ENCODE measurements at places on chromosomes 3 and 15. TPM values are rescaled to one million over a fixed set of nuclear protein-coding genes. Genes with fewer than 3 reads are reported as not detected.

The THSD4 gene
- 13.5 TPM for total RNA-seq

The GOLGA8O gene
- not detected for total RNA-seq

The GAP43 gene
- 0.28 TPM for total RNA-seq

The ITPKA gene
- 0.11 TPM for total RNA-seq

The SOX14 gene
- not detected for total RNA-seq

The SPRED1 gene
- total RNA-seq: 20.4 TPM

The TMEM42 gene
- 24.0 TPM for total RNA-seq

DNA sequence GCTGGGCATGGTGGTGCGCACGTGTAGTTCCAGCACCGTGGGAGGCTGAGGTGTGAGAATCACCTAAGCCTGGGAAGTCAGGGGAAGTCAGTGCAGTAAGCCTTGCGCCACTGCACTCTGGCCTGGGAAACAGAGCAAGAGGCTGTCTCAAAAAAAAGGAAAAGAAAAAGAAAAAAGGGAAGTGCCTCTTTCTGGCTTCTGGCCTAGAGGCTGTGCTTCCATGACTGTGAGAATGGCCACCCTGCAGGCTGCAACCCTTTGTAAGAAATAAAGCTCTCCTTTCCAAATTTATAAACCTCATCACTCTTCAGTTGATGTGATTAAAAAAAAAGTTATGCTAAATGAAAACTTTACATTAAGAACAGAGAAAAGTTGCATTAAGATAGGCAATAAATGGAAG lies 774.3 kb downstream of the TUSC7 start:
- H3K4me1 ChIP-seq: no peaks in the 10 kb centered on the region
- no peaks in the 10 kb centered on the region for H3K36me3 ChIP-seq
- H3K27me3 ChIP-seq: no peaks in the 10 kb centered on the region
- no peak for DNase-seq
- H3K27ac ChIP-seq: no peak overlapping the region
- no peak overlapping the region for H3K4me3 ChIP-seq

DNA sequence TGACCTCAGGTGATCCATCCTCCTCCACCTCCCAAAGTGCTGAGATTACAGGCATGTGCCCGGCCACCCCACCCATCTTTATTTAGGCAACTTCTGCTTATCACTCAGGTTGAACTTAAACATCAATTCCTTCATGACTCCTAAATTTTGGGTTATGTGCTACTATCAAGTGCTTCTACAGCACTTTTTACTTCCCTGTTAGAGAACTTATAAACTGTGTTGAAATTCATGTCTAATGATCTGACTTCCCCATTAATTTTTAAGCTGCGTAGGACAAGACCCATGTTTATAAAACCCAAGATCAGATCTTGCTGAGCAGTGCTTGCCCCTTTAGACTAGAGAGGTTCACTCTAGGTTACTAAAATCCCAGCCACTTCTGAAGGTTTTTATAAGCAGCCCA lies 266.2 kb upstream of the TPRG1 start:
- H3K4me3 ChIP-seq: no peak overlapping the region
- no peaks in the 10 kb centered on the region for H3K36me3 ChIP-seq
- H3K4me1 ChIP-seq: peaks cover 2% of the 10 kb centered on the region
- H3K27me3 ChIP-seq: no peaks in the 10 kb centered on the region
- no peak overlapping the region for H3K27ac ChIP-seq

GRCh38 chr3:46221938-46222337 lies 13.8 kb upstream of the CCR1 start:
- H3K27me3 ChIP-seq: no peaks in the 10 kb centered on the region
- H3K36me3 ChIP-seq: no peaks in the 10 kb centered on the region
- no peaks in the 10 kb centered on the region for H3K4me1 ChIP-seq
- no peak for DNase-seq
- H3K27ac ChIP-seq: no peak overlapping the region

- H3K36me3 ChIP-seq: no peaks in the 10 kb centered on the region
- H3K27me3 ChIP-seq: no peaks in the 10 kb centered on the region
- no peaks in the 10 kb centered on the region for H3K4me1 ChIP-seq
Observed at GRCh38 chr3:15405448-15406050, 21.8 kb downstream of the METTL6 start.

DNA sequence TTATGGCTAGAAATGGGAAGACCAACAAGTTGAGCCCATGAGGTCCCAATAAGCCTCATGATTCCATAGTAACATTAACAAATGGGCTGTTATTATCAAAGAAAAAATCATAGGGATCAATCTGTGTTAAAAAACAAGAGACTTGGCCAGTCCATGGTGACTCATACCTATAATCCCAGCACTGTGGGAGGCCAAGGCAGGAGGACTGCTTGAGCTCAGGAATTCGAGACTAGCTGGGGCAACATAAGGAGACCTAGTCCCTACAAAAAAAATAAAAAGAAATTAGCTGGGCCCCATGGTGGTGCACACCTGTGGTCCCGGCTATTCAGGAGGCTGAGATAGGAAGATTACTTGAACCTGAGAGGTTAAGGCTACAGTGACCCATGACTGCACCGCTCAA lies 124.8 kb downstream of the DMXL2 start:
- no peak overlapping the region for H3K27ac ChIP-seq
- H3K36me3 ChIP-seq: no peaks in the 10 kb centered on the region
- no peaks in the 10 kb centered on the region for H3K4me1 ChIP-seq
- no peak for DNase-seq

DNA sequence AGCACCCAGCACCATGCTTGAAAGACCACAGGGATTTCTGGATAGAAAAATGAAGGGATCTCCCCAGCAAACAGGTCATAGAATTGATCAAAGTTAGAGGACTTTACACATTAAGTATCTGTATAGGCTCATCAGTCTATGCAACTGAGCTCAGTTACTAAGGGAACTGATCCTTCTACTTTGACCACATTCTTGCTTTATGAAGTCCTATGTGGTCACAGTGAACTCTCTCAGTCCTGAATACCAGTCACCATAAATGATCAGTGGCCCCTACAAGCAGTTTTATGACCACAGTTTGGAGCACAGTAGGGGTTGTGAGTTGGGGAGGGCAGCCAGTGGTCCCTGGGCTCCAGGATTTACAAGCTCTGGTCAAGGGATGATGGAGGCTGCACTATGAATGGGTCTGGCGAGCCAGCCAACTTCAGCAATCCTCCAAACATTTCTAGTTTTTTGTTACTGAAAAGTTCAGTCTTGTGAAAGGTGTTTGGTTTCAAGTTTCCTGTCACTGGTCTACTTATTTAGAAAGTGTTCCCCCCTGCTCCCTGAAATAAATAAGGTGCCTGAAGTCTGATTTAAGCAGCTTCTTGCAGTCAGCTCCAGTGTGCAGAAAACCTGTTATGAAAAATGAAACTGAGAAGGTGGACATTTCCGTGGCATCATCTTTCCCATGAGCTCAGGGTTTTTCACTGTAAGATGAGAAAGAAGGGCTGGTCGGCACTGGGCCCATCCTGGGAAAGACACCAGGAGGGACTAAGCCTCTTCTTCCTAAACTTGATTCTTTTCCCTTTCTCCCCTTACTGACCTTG lies 75.5 kb downstream of the DAPK2 start:
- DNase-seq: no peak
- H3K27ac ChIP-seq: no peak overlapping the region
- no peak overlapping the region for H3K4me3 ChIP-seq
- H3K4me1 ChIP-seq: no peaks in the 10 kb centered on the region
- no peaks in the 10 kb centered on the region for H3K27me3 ChIP-seq

DNA sequence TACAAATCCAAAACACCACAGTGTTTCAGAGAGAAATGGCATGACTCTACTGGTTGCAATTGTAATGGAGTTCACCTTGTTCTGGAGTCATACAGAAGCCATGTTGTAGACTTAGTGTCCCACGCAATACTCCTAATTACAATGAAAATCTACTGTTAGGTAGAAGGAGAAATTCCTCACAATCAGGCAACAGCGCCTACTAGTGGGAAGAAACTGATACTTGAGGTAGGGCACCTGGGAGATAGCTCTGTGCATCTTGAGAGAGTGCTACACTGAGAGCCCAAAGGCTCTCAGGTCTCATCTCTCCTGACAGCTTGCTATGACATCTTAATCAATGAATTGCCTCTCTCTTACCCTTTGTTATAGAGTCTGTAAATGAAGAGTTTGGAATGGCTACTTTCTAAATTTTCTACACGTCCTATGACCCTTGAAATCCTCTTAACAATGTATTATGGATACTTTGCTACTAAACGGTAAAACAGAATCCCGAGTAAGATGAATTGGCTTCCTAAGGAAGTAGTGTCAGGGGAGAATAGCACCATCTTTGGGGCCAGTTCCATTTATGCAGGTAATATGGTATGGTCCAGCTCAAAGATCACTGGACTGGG lies 422.7 kb upstream of the TPRG1 start:
- DNase-seq: no peak
- H3K27ac ChIP-seq: no peak overlapping the region
- no peak overlapping the region for H3K4me3 ChIP-seq

- no peaks in the 10 kb centered on the region for H3K4me1 ChIP-seq
- H3K4me3 ChIP-seq: no peak overlapping the region
- H3K27me3 ChIP-seq: no peaks in the 10 kb centered on the region
- H3K36me3 ChIP-seq: no peaks in the 10 kb centered on the region
- no peak for DNase-seq
Observed at GRCh38 chr3:132386259-132386658, 31.0 kb upstream of the DNAJC13 start.

GRCh38 chr3:18024715-18025114 lies 282.3 kb upstream of the TBC1D5 start:
- no peak for DNase-seq
- no peak overlapping the region for H3K27ac ChIP-seq
- H3K4me3 ChIP-seq: no peak overlapping the region
- H3K36me3 ChIP-seq: no peaks in the 10 kb centered on the region
- H3K27me3 ChIP-seq: no peaks in the 10 kb centered on the region

GRCh38 chr3:194274424-194275085 lies 76.6 kb downstream of the CPN2 start:
- H3K4me1 ChIP-seq: peaks cover 41% of the 10 kb centered on the region
- no peak overlapping the region for H3K27ac ChIP-seq
- H3K4me3 ChIP-seq: no peak overlapping the region
- no peak for DNase-seq
- H3K27me3 ChIP-seq: no peaks in the 10 kb centered on the region
- H3K36me3 ChIP-seq: no peaks in the 10 kb centered on the region

DNA sequence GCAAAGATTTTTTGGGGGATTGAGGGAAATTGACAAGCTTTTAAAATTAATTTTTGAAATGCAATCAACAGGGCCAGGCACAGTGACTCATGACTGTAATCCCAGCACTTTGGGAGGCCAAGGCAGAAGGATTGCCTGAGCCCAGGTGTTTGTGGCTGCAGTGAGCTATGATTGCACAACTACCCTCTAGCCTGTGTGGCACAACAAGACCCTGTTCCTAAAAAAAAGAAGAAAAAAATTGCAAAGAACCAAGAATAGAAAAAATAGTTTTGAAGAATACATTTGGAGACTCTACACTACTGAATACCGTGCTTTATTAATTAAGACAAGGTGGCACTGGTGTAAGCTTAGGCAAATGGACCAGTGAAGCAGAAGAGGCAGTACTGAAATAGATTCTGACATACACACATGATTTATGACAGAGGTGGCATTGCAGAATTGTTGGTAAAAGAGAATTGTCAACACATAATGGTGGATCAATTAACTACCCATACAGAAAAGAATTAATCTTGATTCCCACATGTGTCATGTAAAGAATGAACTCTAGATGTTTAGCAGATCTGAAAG lies 443.3 kb upstream of the ATP11B start:
- H3K4me1 ChIP-seq: no peaks in the 10 kb centered on the region
- no peak overlapping the region for H3K27ac ChIP-seq
- no peak for DNase-seq
- no peaks in the 10 kb centered on the region for H3K36me3 ChIP-seq
- no peaks in the 10 kb centered on the region for H3K27me3 ChIP-seq

- DNase-seq: no peak
- H3K4me1 ChIP-seq: no peaks in the 10 kb centered on the region
- H3K27me3 ChIP-seq: peaks cover 6% of the 10 kb centered on the region
Observed at GRCh38 chr3:181721046-181721875, 9.5 kb downstream of the SOX2 start.

DNA sequence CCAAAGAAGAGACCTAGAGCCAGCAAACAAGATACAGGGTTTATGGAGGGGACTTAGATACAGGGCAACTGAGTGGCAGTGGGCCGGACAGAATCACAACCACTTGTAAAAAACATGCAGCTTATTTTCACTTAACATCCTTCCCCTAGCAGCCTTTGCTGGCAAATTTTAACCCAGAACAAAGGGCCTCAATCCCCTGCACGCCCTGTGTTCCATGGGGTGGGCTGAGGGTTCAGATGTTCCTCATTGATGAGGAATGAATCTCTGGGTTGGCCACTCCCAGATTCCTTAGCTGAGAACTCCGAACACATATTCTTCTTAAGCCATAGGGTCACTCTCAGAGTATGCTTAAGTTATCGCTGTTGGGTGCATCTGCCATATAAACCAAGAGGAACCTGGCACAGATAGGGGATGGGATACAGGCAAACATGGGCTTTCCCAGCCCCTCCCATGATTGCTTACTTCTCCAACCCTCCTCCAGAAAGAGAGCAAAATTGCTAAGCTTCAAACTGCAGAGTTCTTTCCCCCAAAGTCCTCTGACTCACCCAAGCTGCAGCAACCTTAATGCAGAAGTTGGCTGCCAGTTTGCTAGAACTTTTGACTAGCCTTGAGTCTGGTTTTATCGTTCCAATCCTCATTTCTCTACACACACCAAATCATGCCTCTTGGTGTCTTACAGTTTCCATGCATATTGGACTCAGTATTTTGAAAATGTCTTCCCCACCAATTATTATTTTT lies 146.9 kb downstream of the CD47 start:
- no peak for DNase-seq
- H3K27ac ChIP-seq: no peak overlapping the region
- H3K27me3 ChIP-seq: no peaks in the 10 kb centered on the region
- H3K36me3 ChIP-seq: no peaks in the 10 kb centered on the region
- H3K4me3 ChIP-seq: no peak overlapping the region

DNA sequence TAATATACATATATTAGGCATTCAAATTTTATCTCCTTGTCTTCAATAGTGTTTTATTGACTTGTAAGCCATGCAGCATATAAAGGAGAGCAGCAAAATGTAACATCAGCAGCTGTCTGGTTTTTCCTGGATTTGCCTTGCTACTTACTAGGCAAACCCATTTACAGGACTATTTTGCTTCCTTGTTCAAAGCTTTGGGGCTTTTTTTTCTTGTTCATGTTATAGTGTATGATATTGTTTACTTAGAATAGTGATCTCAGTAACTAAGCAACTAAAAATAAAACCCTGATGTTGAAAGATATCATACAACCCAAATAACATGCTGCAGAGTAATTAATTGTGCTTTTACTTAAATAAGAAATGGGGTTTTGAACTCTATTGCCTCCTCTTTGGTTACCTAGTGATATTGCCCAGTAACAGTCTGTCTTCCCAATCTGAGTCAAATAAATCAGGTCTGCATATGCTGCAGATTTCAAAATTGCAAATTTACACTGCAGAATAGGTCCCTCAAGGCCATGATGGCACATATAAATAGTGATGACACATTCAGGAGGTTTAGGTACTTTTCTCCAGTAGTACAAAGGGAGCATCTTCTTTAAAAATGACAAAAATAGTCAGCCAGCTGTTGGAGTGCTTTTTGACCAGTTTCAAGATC lies 578.1 kb upstream of the NECTIN3 start:
- no peaks in the 10 kb centered on the region for H3K4me1 ChIP-seq
- H3K27ac ChIP-seq: no peak overlapping the region
- H3K4me3 ChIP-seq: no peak overlapping the region
- no peaks in the 10 kb centered on the region for H3K27me3 ChIP-seq

- H3K4me3 ChIP-seq: no peak overlapping the region
- no peak overlapping the region for H3K27ac ChIP-seq
- no peaks in the 10 kb centered on the region for H3K4me1 ChIP-seq
Observed at GRCh38 chr3:55441499-55441898, 45.6 kb downstream of the WNT5A start.

All from ovary (tissue), 10 donors.